ENCODE measurements at places on chromosomes 13 and 19. TPM values are rescaled to one million over a fixed set of nuclear protein-coding genes. Genes with fewer than 3 reads are reported as not detected.

NKPD1 gene
- polyA plus RNA-seq: 0.17 TPM

PINLYP gene
- 19.2 TPM for polyA plus RNA-seq

ZNF491 gene
- polyA plus RNA-seq: 7.4 TPM

KLHL1 gene
- polyA plus RNA-seq: 0.55 TPM

CGB1 gene
- polyA plus RNA-seq: not detected

Measured in left kidney (tissue), 8 donors.